IMR-90 (cell line): ENCODE measurements at places on chromosomes 4 and X. TPM values are rescaled to one million over a fixed set of nuclear protein-coding genes. Genes with fewer than 3 reads are reported as not detected.

GRCh38 chrX:47634871-47635575 is 5.3 kb upstream of the CFP start:
- no peak for DNase-seq

The HAND2 gene
- 0.36 and 0.56 TPM in 2 replicates for total RNA-seq

- peak; percentile 93 for DNase-seq
Observed at GRCh38 chr4:141220691-141221659, at the start of gene ZNF330. ZNF330 (plus strand) TSS chr4:141220895; CDS start chr4:141222372, 1,477 bp downstream.

The VSIG4 gene
- total RNA-seq = not detected in 2 replicates
